ENCODE measurements at places on chromosomes 2 and 18. TPM values are rescaled to one million over a fixed set of nuclear protein-coding genes. Genes with fewer than 3 reads are reported as not detected.

Gene ANO7
- 1.6 TPM for total RNA-seq

Gene DNAJB2
- 35.3 TPM for total RNA-seq

Gene CKAP2L
- total RNA-seq: 1.1 TPM

Gene GPR39
- 0.90 TPM for total RNA-seq

Gene KYNU
- total RNA-seq: not detected

Gene TCF7L1
- total RNA-seq: 2.9 TPM

Gene HRH4
- total RNA-seq: not detected

Gene GCA
- 9.9 TPM for total RNA-seq

Gene SCN1A
- not detected for total RNA-seq

Gene C2orf66
- total RNA-seq: not detected

Gene CUL3
- 31.6 TPM for total RNA-seq

Gene OTOS
- not detected for total RNA-seq

Gene EVX2
- not detected for total RNA-seq

Gene PIK3C3
- total RNA-seq: 52.8 TPM

Gene LRPPRC
- total RNA-seq: 31.2 TPM

Gene FBXO15
- total RNA-seq: not detected

Gene LAMA3
- 1.8 TPM for total RNA-seq

Gene TRIM54
- total RNA-seq: not detected

Gene SH2D6
- not detected for total RNA-seq

Gene GPR45
- not detected for total RNA-seq

Gene SPC25
- 2.1 TPM for total RNA-seq

Gene SNRPD1
- 7.2 TPM for total RNA-seq

Gene DUSP2
- 1.8 TPM for total RNA-seq

Gene PLEKHH2
- 1.8 TPM for total RNA-seq

Gene ADCYAP1
- not detected for total RNA-seq

Gene EFR3B
- total RNA-seq: 0.18 TPM
